ENCODE measurements at places on chromosomes 2 and 18.

- no peak for DNase-seq
Observed at GRCh38 chr2:136909777-136910176, 144.4 kb downstream of the THSD7B start.

- DNase-seq = no peak
Observed at GRCh38 chr2:173354073-173354581, 545 bp upstream of the CDCA7 start.

GRCh38 chr2:102367331-102367971, 11.9 kb downstream of the IL18R1 start:
- no peak for DNase-seq

GRCh38 chr2:168211664-168212163, 35.7 kb downstream of the STK39 start:
- DNase-seq = no peak

- no peak for DNase-seq
Observed at GRCh38 chr18:49723648-49724180, 89.6 kb downstream of the ACAA2 start.

DNA sequence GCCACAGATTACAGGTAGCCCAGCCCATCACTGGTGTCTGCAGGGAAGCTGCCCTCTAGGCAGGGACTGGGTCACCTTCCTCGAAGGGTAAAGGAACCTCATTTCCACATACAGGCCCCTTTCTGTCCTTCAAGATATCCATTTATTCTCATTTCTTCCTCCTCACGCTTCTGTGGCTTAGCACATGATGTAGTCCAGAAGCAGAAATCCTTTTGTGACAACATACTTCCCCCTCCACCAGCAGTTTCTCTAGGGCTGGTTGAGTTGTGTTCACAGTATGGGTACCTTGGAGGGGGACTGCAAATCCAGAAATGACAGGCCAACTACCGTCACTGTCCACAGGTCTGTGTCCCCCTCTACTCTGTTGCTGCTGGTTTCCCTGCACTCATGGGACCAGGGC, 364.9 kb downstream of the ANAPC1 start:
- no peak for DNase-seq

DNA sequence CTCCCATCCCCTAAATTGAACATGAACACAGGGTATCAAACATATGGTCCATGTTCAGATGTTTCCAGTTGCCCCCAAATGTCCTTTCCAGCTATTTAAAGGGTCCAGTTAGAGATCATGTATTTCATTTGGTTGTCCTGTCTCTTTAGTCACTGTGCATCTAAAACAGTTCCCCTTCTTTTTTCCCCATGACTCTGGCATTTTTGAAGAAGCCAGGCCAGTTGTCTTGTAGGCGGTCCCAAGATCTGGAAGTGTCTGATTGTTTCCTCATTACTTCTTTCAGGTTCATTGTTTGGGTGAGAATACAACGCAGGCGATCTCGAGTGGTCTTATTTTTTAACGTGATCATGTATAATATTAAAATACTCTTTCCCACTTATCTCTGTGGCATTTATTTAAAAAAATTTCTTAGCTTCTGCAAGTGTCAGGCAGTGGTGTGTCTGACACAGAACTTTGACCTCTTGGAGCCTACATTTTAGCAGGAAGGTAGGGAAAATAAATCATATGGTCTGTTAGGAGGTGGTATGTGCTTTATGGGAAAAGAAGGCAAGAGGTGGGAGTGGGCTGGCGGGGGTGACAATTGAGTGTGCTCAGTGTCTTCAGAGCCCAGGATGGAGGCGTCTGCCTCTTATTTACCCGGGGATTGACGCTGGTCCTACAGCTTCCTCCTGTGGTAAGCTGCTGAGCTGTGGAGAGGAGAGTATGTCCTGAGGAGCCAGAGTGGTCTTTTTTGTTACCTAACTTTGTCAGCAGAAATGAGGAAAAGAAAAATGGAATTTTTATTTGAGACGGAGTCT, 8.1 kb downstream of the RAB31 start:
- DNase-seq = no peak

GRCh38 chr2:9326975-9327374, 96.4 kb downstream of the ITGB1BP1 start:
- DNase-seq = no peak

DNA sequence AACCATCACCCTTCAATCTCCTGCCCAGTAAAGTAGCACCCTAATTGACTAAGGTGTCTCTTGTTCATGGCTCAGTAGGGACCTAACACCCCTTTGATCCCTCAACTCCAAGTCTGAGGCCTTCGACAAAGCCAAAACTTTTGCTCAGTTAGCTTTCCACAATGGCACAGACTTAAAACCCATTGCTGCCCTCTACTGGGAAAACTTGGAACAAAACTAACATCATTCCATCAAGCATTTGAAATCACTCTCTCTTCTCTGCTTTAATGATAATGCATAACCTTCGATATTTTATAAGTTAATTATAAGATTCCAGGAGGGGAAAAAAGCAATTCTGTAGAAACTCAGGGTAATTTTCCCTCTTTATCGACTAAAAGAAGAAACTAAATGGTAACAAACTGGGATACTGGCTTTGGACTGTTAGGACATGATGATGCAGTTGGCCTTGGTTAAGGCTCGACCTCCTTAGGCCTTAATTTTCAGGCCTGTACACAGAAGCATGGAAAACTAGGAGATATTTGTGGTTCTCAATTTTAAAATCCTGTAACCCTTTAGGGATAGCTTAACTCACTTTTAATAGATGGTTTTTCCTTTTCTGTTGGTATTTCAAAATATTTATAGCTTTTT, 127.8 kb downstream of the STK39 start:
- DNase-seq = peak; percentile 50

GRCh38 chr2:238791354-238791753, 56.5 kb upstream of the TWIST2 start:
- DNase-seq = no peak

DNA sequence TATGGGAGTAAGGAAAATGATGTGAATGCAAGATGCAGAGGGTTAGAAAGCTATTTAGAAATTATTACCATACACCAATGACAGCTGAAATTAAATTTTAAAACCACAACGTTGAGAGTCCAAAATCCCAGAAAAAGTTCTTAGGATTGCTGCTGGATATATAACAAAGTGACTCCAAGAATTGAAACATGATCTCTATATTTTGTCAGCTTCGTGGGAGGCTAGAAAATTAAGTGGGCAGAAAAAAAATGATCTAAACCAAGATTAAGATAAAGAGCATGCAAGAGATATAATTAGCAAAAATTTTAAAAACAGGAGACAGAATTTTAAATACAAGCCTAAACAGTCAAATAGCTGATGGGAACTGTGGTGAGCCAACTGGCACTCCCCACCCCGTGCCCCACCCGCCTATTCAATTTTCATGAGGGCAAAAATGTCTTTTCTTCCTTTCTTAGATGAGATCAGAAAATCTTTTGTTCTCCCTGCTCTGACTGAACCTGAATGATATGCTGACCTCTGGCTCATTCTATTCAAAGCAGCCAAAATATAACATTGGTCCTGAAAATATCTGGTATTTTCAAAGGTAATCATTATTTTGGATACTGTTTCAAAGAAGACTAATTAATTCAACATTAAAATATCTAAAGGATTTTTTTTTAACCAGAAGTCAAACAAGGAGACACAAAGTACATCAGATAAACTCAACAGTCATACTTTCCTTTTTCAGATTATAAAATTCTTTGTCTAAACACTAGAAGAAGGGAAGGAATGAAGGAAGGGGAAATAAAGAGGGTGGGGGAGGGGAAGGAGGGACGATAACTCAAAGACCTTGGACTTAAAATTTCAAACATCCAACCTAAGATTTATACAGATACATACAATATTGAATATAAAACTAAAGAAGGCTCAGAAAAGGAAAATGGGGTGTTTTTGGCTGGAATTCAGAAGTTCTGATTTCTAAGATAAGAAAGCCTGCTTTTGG, 12.2 kb downstream of the KANSL3 start:
- DNase-seq = no peak

GRCh38 chr2:202681688-202682205, 47.0 kb downstream of the FAM117B start:
- DNase-seq = no peak

GRCh38 chr2:68537809-68538208, 70.4 kb downstream of the APLF start:
- peak; percentile 70 for DNase-seq

- DNase-seq = peak; percentile 7
Observed at GRCh38 chr2:105104208-105104731, 66.4 kb downstream of the MRPS9 start.

GRCh38 chr2:234249873-234250272, 199.4 kb downstream of the SPP2 start:
- DNase-seq = peak; percentile 73

DNA sequence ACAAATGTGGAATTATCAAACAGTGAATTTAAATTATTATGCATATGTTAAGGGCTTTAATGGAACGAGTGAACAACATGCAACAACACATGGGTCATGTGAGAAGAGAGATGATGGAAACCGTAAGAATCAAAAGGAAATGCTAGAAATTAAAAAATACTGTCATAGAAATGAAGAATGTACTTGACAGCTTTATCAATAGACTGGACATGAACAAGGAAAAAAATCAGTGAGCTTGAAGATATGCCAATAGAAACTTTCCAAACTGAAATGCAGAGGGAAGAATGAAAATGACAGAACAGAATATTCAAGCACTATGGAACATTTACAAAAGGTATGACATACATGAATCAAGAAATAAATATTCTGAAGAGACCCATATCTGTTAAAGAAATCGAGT, 117.7 kb upstream of the KCNJ3 start:
- no peak for DNase-seq

DNA sequence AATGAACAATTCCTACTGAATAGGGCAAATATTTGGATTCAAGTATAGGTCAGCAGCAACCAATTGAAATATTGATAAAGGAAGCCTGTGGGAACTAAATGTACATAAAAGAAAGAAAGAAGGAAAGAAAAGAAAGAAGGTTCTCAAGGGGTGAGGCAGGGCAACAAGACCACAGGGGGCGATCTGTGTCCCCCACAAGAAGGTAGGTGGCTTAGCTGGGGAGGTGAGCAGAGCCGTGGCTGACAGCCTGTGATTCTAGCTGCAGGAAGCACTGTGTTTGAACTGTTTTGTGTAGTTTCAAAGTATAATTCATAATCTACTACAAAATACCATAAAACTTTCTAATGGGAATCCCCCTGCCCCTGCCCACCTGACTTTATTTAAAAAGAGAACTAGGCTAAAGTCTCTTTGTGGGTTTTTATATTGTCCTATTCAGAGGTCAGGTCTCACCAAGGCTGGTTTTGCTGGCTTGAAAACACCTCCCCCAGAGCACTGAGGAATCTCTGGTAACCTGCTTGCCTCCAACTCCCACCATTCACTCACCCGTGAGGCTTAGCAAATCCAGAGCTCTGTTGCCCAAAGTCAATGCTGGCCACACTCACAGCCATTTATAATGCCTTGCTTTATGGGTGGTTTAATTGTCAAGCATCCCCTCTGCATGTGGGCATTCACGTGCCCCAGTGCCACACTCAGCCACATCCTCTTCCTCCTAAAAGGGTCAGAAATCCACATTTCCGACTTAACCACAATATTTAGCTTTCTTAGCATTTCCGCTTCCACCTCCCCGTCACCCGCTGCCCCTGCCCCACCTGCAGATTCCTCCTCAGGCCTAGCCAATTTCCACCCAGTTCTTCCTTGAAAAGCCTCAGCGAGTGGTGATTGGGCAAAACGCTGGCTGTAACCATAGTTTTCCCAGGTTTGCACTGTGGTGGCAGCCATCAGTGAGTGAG, 36.4 kb upstream of the LMAN1 start:
- DNase-seq = no peak

DNA sequence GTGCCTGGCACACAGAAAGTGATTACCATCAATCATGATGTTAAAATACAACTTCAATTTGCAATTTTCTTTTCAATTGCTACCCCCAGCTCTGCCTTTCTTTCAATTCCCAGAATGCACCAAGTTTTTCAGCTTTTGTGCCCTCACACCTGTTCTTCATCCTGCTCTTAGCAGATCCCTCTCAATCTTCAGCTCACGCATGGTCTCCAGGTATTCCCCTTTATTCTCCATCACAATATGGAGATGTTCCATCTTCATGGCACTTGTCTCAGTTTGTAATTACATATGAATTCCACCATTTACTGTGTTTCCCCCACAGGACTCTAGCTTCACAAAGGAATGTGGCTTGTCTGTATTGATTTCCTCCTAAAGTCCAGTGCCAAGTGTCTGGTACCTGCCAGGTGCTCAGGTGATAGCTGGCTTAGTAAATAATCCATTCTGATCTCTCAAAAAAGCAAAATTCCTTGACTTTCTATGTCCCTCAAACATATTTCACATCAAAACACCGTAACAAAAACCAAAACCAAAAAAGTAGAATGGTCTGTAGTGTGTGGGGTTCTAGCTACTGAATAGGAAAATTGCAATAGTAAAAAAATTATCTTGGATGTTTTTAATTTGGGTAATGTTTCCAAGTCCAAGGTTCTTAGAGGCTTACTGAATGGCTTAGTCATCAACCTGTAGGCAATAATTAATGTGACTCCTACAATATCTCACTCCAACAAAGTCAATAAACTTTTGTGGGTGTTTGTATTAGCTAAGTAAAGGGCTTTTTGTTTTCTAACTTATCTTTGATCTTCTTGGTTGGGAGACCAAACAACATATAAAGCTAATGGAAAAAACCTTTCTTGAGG, 2.9 kb upstream of the INSIG2 start:
- no peak for DNase-seq

- no peak for DNase-seq
Observed at GRCh38 chr18:22179174-22179573, 9.8 kb downstream of the GATA6 start.

- DNase-seq = peak; percentile 50
Observed at GRCh38 chr2:85792783-85793441, 39.1 kb downstream of the ATOH8 start.

DNA sequence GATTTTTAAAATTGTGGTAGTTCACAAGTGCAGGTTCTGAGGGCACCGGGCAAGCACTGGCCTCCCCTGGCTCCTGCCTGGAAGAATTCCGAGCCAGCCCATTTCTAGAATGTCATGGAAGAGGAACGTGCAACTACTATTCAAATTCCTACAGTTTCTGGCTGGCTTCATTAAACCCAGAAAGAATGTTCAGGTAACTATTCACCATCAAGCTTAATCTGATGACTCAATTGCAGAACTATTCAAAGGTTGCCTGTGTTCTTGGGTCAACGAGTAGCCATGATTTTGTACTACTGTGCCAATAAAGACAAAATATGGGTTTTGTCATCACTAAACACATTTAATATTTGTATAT, 14.3 kb upstream of the MFF start:
- no peak for DNase-seq

DNA sequence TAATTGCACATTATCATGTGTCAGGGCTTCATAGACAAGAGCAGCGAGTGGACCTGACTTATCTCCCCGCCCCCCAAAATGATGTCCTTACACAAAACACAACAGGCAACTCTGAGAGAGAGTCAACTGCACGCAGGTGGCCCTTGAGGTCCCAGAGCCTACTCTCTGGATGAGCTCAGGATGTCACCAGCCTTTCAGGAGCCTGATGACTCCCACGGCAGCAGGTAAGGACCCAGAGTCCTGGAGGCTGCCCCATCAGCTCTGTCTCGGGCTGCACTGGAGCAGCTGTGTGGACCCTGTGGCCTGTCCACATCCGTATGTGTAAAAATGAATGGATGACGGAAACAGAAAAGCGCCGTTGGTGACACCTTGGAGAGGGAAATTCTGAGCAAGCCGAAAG, 130.9 kb downstream of the HDAC4 start:
- no peak for DNase-seq

- no peak for DNase-seq
Observed at GRCh38 chr2:174247474-174248186, 702 bp downstream of the OLA1 start.

GRCh38 chr2:68689553-68690537, 44.8 kb upstream of the ARHGAP25 start:
- DNase-seq = no peak
